EL (cell line): ENCODE measurements at places on chromosomes 6 and 20.

DNA sequence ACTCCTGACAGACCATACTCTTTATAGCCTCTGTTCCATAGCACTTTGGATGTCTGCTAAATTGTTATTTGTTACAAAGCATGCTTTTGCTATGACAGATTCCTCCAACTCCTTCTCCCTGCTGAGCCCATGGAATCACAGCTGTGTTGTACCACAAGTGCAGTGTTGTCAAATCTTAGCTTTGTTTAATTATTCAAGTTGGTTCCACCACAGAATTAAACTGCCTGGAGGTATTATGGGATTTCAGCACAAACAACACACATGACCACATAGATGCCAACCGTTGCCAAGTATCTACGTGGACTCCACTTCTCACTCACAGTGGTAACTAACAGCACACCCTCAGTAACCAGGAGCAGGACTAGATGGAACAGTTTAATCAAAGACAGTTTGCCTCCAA lies 32.7 kb upstream of the MARCKS start:
- DNase-seq = no peak

- peak; percentile 8 for DNase-seq
Observed at GRCh38 chr6:84867521-84867920, 103.1 kb upstream of the TBX18 start.

DNA sequence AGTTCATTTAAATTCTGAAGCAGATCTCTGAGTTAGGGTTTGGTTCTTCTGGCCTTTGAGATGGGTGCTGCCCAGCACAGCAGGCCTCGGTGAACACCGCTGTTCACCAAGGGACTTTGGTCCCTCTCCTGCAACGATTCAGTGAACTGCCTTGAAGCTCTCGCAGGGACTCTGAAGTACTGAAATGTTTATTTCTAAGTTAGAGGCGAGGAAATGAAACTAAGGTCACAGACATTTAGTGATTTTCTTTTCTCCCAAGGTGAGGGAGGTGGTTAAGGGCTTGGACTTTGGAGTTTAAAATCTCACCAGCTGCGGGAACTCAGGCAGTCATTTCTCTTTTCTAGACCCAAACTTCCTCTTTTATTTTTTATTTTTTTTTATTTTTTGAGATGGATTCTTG lies 26.2 kb downstream of the E2F3 start:
- DNase-seq = no peak

DNA sequence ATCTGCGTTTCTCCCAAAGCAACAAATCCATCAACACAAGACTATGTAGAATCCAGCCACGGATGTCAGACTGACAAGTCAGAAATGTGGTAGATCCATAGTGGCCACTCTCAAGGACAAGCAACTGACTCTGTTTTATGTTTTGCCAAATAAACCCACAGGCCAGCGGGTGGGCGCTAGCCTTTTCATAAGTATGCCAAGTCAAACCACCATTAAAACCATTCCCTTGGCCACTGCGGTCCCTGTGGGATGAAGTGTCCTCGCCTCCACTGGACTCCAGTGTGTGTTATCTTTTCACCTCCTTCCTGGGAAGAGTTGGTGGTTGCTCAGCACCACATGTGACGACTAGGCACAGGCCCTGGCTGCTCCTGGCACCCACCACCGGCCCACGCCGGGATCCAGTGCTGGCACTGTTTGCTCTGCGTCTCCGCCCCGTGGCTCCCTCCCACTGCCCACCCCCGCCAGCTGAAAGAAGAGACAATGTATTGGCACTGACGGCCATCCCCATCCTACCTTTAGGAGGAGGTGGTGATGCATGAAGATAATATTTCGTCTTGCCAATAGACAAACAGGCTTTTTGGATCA lies 103.4 kb downstream of the FOXC1 start:
- no peak for DNase-seq

- DNase-seq = no peak
Observed at GRCh38 chr20:37240337-37241067, 21.1 kb downstream of the GHRH start.

- no peak for DNase-seq
Observed at GRCh38 chr6:155130161-155130853, 133.5 kb upstream of the CLDN20 start.

DNA sequence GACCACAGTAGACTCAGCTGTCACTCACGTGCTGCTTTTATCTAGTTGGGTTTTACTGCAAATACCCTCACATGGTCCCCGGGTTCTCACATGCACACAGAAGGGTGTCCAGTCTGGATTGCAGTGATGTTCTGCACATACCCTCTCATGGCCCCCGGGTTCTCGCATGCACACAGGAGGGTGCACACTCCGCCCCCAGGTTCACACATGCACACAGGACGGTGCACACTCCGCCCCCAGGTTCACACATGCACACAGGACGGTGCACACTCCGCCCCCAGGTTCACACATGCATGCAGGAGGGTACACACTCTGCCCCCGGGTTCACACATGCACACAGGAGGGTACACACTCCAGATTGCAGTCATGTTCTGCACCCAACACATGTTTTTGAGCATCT lies 224.3 kb downstream of the ERMARD start:
- DNase-seq = no peak

DNA sequence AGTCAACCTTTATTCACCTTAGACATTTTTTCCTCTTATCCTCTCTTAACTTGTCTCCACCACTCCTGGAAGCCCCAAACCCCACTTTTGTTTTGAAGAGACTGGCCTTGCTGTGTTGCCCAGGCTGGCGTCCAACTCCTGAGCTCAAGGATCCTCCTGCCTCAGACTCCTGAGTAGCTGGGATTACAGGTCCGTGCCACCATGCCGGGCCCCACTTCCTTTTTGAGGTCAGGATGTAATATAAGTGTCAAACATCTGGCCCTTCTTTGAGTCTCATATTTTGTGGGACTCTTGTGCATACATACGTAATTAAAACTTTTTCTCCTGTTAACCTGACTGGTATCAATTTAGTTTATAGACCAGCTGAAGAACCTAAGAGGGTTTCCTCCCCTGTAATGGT lies 1.4 kb upstream of the CDK19 start:
- no peak for DNase-seq

- no peak for DNase-seq
Observed at GRCh38 chr20:33796907-33797544, 14.1 kb upstream of the CHMP4B start.

DNA sequence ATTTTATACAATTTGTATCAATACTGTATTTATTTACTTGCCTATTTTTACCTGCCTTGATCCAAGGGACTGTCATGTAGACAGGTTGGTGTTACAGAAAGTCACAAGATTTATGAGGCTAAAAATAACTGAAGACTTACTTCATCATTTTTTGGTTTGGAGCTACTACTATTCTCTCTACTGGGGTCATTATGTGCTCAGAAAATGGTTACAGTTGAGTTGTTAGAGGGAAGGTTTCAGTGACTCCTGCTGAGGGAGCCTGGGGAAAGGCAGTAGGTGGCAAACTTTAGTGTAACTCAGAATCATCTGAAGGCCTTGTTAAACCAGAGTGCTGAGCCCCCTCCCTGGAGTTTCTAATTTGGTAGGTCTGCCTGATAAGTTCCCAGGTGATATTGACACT lies 118.8 kb downstream of the TINAG start:
- no peak for DNase-seq
